ENCODE measurements at places on chromosomes 5 and 9. TPM values are rescaled to one million over a fixed set of nuclear protein-coding genes. Genes with fewer than 3 reads are reported as not detected.

DNA sequence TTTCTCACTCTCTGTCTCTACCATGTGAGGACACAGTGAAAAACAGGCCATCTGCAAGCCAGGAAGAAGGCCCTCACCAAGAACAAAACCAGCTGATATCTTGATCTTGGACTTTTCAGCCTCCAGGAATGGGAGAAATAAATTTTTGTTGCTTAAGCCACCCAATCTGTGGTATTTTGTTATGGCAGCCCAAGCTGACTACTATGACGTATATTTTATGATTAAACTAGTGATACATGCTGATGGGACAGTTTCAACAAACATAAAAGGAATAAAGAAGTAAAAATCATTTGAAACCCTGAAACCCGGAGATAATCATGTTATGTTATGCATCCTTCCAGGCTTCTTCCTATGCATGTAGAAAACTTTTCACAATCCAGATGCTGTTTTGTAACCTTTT lies 71.5 kb upstream of the ERBIN start:
- DNase-seq, result no peak

GRCh38 chr9:14258660-14259239 lies 55.2 kb downstream of the NFIB start:
- no peak for DNase-seq

- DNase-seq, result no peak
These were observed 308.8 kb downstream of the DOCK8 start for GRCh38 chr9:523444-523843.

DNA sequence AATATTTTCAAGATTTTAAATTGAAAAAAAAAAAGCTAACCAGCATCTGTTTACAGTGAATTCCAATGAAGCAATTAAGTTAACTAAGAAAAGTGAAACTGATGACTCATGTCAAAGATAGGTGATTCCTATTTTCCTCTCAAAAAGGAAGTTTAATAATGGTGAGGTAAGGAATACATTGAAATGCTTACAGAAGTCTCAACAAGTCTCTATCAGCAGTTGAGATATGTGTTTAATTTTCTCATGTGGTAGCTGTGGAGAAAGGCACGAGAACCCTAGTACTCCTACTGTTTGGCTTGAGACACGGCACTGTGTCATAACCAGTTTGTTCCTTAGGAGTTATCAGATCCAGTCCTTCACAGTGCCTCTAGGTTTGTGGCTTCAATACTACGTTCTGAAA lies 114.5 kb downstream of the SLC25A46 start:
- no peak for DNase-seq

DNA sequence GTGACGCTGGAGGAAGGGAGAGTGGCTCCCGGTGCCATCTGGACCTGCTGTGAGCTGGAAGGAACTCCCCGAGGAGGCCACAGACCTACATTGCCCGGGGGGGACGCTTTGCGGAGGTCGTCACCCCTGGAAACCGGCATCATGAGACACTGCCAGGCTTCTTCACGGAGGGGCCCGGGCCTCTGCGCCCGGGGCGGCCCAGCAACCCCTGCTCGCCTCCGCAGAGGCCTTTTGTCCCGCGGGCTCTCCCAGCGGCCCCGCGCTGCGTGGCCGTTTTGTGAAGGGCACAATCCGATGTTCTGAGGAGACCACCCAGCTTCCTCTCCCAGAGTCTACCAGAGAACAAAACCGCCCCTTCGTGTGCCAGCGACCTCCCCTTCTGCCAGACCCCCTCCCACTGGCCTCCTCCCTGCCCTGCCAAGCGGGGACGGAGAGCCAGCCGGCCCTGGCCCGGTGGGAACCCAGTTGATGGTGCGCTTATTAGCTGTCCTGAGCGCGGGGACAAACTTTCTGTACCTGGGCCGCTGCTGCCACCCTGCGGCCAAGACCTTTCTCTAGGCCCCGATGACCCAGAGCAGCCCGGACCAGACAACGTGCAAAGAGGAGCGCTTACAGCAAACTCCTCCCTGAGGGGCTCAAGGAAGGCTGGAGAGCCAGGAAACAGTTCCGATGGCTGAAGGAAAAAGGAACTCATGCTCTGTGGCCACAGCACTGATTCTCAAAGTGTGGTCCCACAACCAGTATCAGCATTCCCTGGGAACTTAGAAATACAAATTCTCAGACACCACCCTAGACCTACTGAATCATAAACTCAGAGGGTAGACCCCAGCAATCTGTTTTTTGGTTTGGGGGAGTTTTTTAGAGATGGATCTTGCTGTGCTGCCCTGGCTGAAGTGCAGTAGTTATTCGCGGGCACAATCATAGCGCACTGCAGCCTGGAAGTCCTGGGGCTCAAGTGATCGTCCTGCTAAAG lies 86.7 kb downstream of the SLC1A3 start:
- DNase-seq, result peak; percentile 89

C9 gene
- not detected for total RNA-seq

DNA sequence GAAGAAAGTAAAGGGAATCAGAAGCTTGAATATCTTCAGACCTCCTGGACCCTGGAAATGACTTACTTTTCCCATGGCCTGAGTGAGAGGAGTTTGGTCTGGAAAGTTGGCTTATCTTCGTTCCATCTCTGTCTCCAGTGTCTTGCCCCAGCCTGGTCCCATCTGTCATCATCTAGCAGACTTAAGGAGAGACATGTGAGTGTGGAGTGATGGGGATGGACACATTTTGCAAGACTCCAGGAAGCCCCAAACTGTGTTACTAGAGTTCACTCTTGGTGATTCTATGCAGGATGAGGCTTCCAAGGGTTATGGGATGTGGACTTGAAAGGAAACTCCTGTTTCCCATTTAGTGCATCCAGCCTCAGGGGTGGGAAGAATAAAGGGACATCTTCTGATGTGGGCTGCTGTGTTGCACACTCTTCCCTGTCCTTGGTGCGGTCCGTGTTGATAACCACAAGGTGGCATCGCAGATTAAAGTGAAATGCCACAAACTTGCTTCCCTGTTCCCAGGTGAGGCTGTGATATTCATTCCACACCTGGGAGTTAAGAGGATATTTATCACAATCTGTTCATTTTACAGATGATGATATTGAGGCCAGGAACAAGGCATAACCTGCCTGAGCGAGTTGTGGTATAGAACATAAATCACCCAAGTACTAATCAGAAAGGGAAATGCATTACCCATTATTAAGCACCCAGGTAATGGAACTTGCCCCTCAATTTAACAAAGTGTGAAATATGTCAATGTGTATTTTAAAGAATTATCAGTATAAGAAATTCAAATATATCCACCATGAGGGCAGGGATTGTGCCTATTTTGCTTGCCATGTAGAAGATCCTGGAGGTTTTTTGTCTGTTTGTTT lies 269.9 kb upstream of the PAPPA start:
- DNase-seq, result peak; percentile 25

MRPL50 gene
- 18.2 TPM for total RNA-seq

DNA sequence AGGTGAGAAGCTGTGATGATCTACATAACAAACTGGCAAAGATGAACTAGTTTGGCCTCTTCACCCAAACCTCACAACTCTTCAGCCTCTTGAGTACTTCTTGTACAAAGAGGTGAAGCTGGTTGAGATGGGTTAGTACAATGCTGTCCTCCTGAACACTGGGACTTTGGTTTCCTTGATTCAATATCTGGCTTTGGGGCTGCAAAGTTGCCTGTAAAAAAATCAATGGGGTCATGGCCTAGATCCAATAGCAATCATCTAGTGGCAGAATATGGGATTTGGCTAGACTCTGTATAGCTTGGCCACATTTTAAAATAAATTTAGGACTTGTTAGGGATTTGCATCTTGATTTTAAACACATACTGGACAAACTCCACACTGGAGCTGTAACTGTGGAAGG lies 179.1 kb downstream of the ADAMTS12 start:
- DNase-seq, result no peak

DNA sequence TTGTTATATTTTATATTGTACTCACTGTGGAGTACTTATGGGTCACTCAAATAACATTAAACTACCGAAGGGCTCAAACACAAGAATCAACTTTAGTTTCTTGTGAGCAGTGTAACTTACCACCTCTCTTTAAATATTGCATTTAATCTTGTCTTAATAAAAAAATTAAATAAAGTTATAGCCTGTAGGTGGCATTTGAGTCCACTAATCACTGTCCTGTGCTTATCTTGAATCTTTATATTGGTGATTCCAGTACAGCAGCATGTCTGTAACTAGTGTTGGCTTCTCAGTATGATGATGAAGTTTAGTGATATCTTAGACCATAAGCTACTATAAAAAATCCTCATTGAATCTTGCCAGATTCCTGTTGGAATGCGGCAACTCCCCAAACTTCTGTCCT lies 313.8 kb downstream of the FAM170A start:
- no peak for DNase-seq

HTR4 gene
- total RNA-seq, result not detected

DNA sequence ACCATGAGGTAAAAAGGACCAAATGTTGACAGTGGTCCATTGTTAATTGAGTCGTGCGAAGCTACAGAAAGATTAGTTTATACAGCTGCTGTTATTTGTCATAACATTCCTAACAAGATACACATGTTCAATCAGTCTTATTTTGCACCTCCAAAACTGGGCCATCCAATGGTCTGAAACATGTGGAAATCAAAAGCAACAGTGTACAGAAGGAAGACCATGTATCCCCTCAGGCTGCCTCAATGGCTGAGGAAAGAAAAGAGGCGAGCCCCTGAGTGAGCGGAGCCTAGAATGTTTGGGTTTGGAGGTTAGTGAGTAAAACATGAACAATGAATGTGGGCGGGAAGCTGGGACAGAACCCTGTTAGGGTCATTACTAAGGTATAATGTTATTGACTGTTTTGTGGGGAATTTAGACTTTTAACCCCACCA lies 35.6 kb downstream of the NFIB start:
- DNase-seq, result no peak

PCDHA1 gene
- total RNA-seq, result not detected

GRCh38 chr5:140423609-140424008 lies 22.0 kb downstream of the ANKHD1 start:
- DNase-seq, result no peak

DNA sequence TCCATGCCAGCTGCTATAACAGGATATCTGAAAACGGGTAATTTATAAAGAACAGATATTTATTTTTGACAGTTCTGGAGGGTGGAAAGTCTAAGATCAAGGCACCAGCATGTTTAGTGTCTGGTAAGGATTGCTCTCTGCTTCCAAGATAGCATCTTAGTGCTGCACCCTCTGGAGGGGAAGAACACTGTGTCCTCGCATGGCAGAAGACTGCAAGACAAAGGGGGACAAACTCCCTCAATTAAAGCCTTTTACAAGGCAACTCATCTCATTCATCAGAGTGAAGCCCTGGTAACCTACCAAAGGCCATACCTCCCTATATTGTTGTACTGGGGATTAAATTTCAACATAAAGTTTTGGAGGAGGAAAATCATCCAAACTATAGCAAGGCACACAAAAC lies 298.9 kb upstream of the EDIL3 start:
- no peak for DNase-seq

DNA sequence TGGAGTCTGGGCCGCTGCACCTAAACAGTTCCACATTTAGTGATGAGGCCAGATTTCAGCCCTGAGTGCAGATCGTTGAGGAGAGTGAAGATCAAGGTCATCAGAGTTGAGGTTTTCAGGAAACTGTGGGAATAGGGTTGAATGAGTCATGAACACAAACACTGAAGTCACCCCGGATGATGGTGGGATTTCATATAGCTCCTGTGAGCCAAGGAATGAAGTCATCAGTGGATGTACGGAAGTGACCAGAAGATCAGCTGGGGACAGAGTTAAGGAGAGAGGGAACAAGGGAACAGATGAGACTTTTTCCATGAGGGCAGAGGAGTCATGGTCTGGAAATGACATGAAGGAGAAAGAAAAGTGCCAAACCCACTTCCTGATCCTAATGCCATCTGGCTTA lies 36.5 kb downstream of the PALM2AKAP2 start:
- no peak for DNase-seq

GRCh38 chr5:92907938-92908606 lies 672.9 kb downstream of the NR2F1-AS1 start:
- DNase-seq, result no peak

DNA sequence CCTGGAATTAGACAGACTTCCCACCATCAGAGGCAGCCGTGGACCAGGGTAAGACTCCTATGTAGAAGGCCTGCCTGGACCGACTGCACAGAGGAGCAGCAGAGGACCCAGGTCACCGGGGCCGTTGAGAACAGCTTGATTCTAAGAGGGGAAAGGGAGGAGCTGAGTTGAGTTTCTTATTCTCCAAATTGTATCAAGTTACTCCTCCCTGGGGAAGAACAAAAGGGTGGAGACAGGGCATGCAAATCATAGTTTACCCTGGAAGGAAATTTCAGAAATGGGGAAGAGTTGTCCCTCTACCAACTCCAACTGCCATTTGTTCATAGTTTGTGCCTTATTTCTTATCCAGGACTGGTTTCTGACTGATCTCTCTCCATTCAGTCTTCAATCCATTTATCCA lies 20.9 kb upstream of the SLC31A2 start:
- no peak for DNase-seq

MYMK gene
- total RNA-seq, result not detected

PCDHB14 gene
- 2.5 TPM for total RNA-seq

DNA sequence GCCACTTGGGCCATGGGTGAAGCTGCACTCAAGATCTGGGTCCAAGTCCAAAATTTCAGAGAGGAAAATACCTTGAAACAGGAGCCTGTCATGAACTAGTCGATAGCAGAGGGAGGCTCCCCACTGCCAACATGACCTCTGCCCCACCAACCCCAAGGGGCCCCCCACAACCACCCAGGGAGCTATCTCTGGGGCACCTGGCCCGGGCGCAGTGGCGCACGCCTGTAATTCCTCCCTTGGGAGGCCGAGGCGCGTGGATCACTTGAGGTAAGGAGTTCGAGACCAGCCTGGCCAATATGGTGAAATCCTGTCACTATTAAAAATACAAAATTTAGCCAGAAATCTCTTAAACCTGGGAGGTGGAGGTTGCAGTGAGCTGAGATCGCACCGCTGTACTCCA lies 20.1 kb upstream of the HMCN2 start:
- no peak for DNase-seq

GRCh38 chr5:74420220-74420619 lies 220.3 kb downstream of the ENC1 start:
- DNase-seq, result no peak

- no peak for DNase-seq
These were observed 501.0 kb downstream of the GADD45G start for GRCh38 chr9:90105773-90106172.

GRCh38 chr9:103025796-103026195 lies 30.7 kb downstream of the CYLC2 start:
- no peak for DNase-seq

GRCh38 chr9:4743131-4743875 lies 2.3 kb upstream of the AK3 start:
- DNase-seq, result no peak

GRCh38 chr9:4490705-4491625 lies 697 bp downstream of the SLC1A1 start:
- DNase-seq, result peak; percentile 36

GRCh38 chr9:107190061-107190935 lies 92.8 kb upstream of the RAD23B start:
- DNase-seq, result no peak

OCLN gene
- total RNA-seq, result 1.6 TPM

DNA sequence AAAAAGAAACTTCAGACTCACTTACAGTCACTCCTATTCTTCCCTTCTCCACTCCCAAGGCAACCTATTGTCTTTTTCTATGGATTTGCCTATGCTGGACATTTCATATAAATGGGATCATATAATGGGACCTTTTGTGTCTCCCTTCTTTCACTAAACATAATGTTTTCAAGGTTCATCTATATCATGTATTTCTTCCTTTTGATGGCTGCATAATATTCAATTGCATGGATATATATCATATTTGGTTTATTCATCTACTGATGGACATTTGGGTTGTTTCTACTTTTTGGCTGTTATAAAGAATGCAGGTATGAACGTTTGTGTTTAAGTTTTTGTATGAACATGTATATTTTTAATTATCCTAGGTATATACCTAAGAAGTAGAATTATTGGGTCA lies 30.6 kb downstream of the ANKHD1 start:
- DNase-seq, result no peak

- no peak for DNase-seq
These were observed 93.2 kb downstream of the MYO10 start for GRCh38 chr5:16842896-16843295.
